ENCODE measurements at places on chromosomes 1 and 21. TPM values are rescaled to one million over a fixed set of nuclear protein-coding genes. Genes with fewer than 3 reads are reported as not detected.
A peak's percentile ranks its signal among the peaks of the same experiment; 100 is the strongest.

SMCP gene
- total RNA-seq = not detected

ZBED6 gene
- total RNA-seq = 21.8 TPM

LAMC2 gene
- total RNA-seq = 49.6 TPM

TCP10L gene
- total RNA-seq = 0.43 TPM

DENND2D gene
- total RNA-seq = 39.3 TPM

- H3K27ac ChIP-seq = no peak overlapping the region
- no peaks in the 10 kb centered on the region for H3K36me3 ChIP-seq
- H3K4me3 ChIP-seq = no peak overlapping the region
These were observed 9.4 kb upstream of the PGD start for GRCh38 chr1:10389271-10389973.

- H3K4me1 ChIP-seq = no peaks in the 10 kb centered on the region
- no peaks in the 10 kb centered on the region for H3K27me3 ChIP-seq
- DNase-seq = peak; percentile 87
- no peaks in the 10 kb centered on the region for H3K36me3 ChIP-seq
- no peak overlapping the region for H3K4me3 ChIP-seq
- no peak overlapping the region for H3K27ac ChIP-seq
These were observed 4.5 kb downstream of the TTC24 start for GRCh38 chr1:156583821-156584622.

- H3K27ac ChIP-seq = peak overlapping the region; percentile 78
- no peaks in the 10 kb centered on the region for H3K27me3 ChIP-seq
- H3K4me1 ChIP-seq = peaks cover 21% of the 10 kb centered on the region
- H3K36me3 ChIP-seq = no peaks in the 10 kb centered on the region
- no peak overlapping the region for H3K4me3 ChIP-seq
- no peak for DNase-seq
These were observed 111.2 kb upstream of the JUN start for GRCh38 chr1:58895082-58895481.

DNA sequence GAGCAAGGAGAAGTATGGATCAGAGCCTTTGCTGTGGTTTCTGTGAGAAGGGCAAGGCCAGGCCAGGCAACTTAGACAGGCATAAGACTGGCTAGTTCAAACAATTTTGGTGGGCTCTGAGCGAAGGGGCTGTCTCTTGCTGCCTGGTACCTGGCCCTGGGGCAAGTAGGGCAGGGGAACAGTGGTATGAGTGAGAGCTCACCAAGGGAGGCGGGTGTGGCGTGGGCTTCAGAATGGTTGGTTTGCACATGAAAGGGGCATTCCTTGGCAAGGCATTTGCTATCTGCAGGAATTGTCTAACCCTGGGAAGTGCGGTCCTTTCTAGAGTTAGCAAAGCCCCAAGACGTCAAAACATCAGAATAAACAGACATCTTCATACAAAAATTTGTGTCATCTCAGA lies 210.5 kb downstream of the CAMTA1 start:
- H3K4me3 ChIP-seq = no peak overlapping the region
- no peaks in the 10 kb centered on the region for H3K36me3 ChIP-seq
- H3K27ac ChIP-seq = no peak overlapping the region
- H3K27me3 ChIP-seq = no peaks in the 10 kb centered on the region
- DNase-seq = no peak

- DNase-seq = no peak
- no peak within 1 kb of the TSS for H3K4me3 ChIP-seq
- H3K36me3 ChIP-seq = no peaks in the 10 kb centered on the region
- peaks cover 11% of the 10 kb centered on the region for H3K4me1 ChIP-seq
- H3K27ac ChIP-seq = peak within 1 kb of the TSS; percentile 82
- H3K27me3 ChIP-seq = no peaks in the 10 kb centered on the region
These were observed at the start of gene LCK for GRCh38 chr1:32250893-32251716. LCK (plus strand) TSS chr1:32251265; CDS start chr1:32274330, 23,065 bp downstream.

- no peaks in the 10 kb centered on the region for H3K36me3 ChIP-seq
- no peaks in the 10 kb centered on the region for H3K4me1 ChIP-seq
- DNase-seq = no peak
These were observed 66.1 kb upstream of the TMPRSS2 start for GRCh38 chr21:41573902-41574690.

- no peaks in the 10 kb centered on the region for H3K4me1 ChIP-seq
- no peak for DNase-seq
- no peak overlapping the region for H3K27ac ChIP-seq
- no peaks in the 10 kb centered on the region for H3K27me3 ChIP-seq
- no peaks in the 10 kb centered on the region for H3K36me3 ChIP-seq
These were observed 70.8 kb upstream of the PRKACB start for GRCh38 chr1:84073266-84073665.

Measured in lung (tissue), 17 donors.